Epithelial cell of prostate (primary cell): ENCODE measurements at places on chromosomes 2 and 18.

DNA sequence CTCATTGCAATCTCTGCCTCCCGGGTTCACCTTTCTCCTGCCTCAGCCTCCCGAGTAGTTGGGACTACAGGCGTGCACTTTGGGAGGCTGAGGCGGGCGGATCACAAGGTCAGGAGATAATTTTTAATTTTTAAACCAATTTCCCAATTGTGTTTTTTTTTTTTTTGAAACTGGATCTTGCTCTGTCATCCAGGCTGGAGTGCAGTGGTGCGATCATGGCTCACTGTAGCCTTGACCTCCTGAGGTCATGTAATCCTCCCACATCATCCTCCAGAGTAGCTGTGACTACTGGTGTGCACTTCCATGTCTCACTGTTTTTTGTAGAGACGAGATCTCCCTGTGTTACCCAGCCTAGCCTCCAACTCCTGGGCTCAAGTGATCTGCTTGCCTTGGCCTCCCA is 49.3 kb downstream of the GLS start:
- no peak for DNase-seq

DNA sequence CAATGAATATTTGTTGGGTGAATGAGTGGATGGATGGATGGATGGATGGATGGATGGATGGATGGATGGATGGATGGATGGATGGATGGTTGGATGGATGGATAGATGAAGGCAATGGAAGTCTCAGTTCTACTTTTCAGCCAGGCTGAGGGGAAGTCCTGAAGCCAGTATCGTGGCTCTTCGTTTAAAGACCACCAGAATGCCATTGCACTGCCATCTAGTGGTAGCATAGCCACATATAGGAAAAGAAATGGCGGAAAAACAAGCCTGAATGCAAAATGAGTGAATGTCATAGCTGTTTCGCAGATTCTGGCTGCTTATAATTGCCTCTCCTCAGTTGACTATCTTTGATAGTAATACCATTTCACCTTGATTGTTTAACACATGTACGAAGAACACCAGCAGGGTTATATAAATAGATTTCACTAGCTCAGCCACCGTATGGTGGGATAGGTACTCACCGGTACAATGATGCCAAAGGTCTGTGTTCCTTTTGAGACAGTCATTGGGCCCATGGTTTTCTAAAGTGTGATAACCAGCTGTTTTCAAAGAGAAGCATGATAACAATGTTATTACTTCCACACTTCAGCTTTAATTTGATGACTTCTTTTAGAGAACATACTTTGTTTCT is 62.3 kb upstream of the GREB1L start:
- no peak for DNase-seq

GRCh38 chr18:48668466-48669179 is 129.8 kb downstream of the CTIF start:
- no peak for DNase-seq

GRCh38 chr2:237361194-237362004 is 52.6 kb downstream of the COL6A3 start:
- no peak for DNase-seq

- DNase-seq: no peak
These were observed 304.0 kb downstream of the ZNF521 start for GRCh38 chr18:25047983-25048382.

DNA sequence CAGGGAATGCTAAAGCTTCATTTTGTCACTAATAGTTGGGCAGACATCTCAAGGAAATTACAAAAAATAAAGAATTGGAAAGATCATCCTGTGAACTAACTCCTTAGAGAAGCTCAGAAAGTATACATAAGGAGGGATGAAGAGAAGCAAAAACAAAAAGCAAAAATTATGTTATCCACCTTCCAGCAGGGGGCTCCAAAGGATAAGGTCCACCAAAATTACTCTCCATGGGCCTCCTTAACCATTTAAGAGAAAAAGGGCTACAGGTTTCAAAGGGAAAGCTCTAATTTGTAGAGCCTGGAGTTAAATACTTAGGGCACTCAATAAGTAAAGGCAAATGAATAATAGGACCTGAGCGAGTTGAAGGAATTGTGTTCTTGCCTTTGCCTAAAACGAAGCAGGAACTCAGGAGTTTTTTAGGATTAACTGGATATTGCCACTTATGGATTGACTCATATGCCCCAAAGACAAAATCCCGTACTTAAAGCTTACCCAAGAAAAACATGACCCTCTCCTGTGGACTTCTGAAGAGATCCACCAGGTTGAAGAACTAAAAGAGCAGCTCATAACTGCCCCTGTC is 1167.9 kb downstream of the DSC3 start:
- no peak for DNase-seq

DNA sequence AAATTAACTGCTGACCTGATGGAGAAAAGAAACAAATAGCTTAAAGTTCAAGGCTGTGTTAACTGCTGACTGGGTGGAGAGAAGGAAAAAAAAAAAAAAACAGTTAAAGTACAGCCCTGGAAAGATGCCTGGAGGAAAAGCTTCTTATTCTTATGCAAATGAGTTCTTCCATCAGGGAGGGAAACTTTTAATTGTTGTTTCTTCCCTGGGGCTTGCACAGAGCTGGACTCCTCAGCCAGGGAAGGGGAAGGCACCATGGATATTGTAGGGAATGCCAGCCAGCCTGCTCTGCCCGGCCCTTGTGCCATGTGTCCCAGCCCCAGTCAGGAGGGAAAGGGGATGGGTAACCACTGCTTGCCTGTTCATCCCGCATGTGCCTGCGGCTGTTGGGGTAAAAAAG is 833.1 kb upstream of the CRIM1 start:
- DNase-seq: no peak

GRCh38 chr18:54774423-54774822 is 53.9 kb upstream of the RAB27B start:
- no peak for DNase-seq

GRCh38 chr2:190714958-190715357 is 66.1 kb downstream of the NAB1 start:
- DNase-seq: no peak

DNA sequence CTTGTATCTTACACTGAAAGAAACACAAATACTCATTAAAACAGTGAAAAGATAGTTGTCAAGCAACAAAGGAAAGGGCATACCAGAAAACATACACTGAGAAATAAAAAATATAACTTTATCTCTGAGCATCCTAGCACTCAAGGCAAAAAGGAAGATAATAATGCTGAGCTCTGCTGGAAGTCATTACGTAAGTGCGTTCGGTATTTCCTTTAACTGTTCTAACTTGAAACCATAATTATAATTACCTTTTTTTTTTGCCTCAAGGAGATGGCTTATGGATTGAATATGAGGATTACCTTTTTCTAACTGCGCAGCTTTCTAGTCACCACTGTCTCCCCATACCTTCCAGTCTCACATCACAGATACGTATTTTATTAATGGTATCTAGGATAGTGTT is 308.1 kb downstream of the GBX2 start:
- no peak for DNase-seq

- DNase-seq: no peak
These were observed 34.4 kb downstream of the TEX51 start for GRCh38 chr2:126932966-126933710.

- no peak for DNase-seq
These were observed 53.5 kb upstream of the LCLAT1 start for GRCh38 chr2:30393510-30393909.

- DNase-seq: no peak
These were observed 5.6 kb upstream of the SMAD7 start for GRCh38 chr18:48956356-48956755.

GRCh38 chr18:77015169-77015568 is 117.4 kb downstream of the MBP start:
- DNase-seq: no peak

GRCh38 chr18:6482198-6482977 is 67.7 kb upstream of the L3MBTL4 start:
- no peak for DNase-seq

DNA sequence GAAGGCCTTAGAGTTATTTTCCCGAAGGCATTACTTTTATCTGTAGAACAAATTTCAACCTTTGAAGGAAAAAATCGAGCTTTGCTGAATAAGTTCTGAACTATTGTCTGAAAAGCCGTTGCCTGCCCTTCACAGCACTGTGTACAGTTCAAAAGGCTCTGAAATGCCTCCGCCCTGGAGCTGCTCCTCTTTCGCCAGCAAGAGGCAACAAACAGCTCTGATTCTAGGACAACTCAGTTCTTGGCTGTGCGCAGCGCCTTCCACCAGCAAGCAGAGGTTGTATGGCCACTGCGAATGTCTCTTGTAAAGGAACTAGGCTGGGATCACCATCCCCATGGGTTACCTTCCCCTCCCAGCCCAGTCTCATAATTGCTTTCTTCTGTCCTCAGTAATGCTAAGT is 308.5 kb downstream of the GBX2 start:
- no peak for DNase-seq

DNA sequence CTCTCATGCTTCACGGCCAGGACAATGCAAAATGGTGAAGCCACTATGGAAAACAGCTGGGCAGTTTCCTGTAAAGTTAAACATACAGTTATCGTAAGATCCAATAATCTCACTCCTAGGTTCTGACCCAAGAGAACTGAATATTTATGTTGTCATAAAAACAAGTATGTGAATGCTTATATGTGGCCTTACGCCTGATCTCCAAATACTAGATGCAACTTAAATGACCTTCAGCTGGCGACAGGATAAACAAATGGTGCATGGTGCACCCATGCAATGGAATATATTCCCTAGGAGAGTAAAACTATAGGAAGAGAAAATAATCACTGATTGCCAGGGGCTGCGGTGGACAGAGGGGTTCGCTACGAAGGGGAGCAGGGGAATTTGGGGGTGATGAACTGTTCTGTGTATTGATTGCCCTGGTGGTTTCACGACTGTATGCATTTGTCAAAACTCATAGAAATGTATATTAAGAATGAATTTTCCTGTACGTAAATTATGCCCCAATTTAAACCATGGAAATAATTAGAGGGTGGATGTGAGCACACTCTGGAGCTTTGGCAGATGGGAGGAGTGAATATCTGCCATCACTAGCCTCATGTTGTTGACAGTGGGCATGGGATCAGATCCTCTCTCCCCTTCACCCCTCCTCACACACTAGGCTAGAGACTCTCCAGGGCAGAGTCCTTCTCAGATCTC is 100.8 kb upstream of the MYCN start:
- DNase-seq: no peak

DNA sequence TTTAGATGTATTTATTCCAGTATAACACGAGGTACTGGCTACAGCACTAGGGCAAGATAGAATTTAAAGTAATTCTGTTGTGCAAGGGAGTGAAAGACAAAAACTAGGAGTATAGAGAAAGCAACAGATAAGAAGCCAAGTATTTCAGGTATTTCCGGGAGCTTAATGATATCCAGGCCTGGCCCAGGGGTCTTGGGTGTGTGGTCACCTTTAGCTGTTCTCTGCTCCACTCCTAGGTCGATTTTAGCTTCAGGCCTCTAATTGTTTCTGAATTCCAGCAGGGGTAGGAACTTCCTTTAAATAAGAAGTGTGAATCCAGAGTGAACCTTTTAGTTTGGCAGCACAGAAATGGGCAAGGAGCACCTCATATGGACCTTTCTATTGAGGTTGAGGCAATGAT is 342.3 kb upstream of the MYT1L start:
- DNase-seq: no peak

DNA sequence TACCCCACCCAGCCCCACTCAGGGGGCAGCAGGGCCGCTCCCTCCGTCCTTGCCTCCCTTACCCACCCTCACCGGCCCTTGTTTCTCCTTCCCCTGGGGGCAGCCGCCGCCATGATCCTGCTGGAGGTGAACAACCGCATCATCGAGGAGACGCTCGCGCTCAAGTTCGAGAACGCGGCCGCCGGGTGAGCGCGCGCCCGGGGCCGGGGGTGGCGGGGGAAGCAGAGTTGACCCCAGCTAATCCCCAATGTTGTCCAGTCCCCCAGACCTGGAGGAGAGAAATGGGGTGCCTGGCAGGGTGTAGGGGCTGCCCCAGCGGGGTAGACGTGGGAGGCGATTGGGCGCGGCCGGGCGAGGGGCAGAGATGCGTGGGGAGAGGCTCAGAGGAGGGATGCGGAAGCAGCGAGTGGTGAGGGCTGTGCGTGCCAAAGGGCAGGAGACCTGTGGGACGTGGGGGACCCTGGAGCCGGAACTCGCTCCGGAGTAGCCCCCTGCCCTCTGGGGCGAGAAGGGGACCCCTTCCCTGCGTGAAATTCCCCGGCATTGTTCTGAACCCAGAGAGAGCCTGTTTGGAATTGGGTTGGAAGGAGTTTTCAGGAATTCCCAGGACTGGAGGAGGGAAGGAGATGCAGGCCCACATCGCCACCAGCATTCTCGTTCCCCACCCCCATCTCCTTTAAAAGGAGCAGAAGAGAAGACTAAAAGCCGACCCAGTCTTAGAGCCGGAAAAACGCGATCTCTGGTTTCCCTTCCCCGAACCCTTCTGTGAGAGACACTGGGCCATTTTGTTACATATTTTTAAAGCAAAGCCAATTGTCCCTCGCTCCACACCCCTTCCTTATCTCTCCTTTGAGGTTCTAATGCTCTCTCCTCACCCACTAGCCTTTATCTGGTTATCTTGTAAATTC is 625 bp downstream of the ARPC2 start:
- no peak for DNase-seq

GRCh38 chr2:58633613-58634365 is 392.7 kb upstream of the FANCL start:
- no peak for DNase-seq

DNA sequence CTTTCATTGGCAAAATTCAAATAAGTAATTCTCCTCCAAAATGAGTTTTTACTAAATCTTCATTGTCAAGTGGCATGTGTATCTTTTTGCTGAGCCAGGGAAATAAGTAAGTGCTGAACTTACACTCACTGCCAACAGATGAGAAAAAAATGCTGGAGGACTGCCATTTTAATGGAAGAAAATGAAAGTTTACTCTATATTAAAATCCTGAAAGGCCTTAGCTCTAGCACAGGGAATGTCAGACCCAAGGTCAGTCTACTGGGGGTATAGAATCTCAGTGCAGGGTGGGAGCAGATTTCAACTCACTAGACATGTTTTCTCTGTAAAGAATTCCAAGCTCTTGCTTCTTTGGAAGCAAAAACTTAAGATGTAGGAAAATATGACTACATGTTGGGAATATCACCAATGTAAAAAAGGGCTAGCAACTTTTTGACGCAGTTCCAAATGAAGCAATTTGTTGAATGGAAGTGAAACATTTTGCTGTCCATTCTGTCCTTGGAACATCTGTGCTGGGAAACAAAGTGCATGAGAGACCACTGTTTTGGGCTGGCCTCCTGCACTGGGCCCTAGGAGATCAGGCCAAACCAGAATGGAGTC is 127.0 kb downstream of the ST6GAL2 start:
- no peak for DNase-seq

GRCh38 chr18:39365836-39366485 is 1800.4 kb upstream of the CELF4 start:
- no peak for DNase-seq

DNA sequence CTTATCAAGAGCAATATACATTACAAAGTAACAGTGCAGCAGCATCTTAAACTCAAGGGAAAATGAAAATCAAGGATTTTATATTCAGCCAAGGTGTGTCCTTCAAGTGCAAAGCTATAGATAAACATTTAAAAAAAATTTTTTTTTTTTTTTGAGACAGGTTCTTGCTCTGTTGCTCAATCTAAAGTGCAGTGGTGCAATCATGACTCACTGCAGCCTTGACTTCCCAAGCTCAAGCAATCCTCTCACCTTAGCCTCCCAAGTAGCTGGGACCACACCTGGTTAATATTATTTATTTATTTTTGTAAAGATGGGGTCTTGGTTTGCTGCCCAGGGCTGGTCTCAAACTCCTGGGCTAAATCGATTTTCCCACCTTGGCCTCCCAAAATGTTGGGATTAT is 9.0 kb downstream of the CDKL4 start:
- peak; percentile 39 for DNase-seq

- no peak for DNase-seq
These were observed 12.0 kb downstream of the CDH2 start for GRCh38 chr18:28164771-28165483.
